ENCODE measurements at places on chromosomes 16 and 17.

GRCh38 chr17:35448214-35448898 lies at the start of gene SLFN13:
Gene SLFN13 (minus strand): TSS chr17:35448766. CDS start chr17:35445680, 3,086 bp downstream.
- DNase-seq, result peak; percentile 60

DNA sequence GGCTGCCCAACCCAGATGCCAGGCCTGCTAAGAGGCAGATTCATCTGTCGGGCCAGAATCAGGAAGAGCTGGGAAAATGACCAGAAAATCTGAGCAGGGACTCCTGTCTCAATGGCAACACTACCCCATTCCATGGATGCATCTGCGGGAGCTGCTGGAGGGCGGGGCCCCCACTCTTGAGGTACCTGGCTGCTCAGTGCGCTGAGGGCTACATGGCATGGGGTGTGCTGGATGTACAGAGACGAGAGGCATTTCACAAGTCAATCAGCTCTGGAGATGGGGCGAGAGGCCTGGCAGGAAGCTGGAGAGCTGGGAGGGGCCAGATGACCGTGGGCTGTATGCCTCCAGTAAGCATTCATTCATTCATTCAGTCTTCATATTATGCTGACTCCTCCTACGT lies 6.4 kb downstream of the SDK2 start:
- DNase-seq, result no peak

- no peak for DNase-seq
Observed at GRCh38 chr16:1193825-1194581, 31.1 kb downstream of the TPSG1 start.

DNA sequence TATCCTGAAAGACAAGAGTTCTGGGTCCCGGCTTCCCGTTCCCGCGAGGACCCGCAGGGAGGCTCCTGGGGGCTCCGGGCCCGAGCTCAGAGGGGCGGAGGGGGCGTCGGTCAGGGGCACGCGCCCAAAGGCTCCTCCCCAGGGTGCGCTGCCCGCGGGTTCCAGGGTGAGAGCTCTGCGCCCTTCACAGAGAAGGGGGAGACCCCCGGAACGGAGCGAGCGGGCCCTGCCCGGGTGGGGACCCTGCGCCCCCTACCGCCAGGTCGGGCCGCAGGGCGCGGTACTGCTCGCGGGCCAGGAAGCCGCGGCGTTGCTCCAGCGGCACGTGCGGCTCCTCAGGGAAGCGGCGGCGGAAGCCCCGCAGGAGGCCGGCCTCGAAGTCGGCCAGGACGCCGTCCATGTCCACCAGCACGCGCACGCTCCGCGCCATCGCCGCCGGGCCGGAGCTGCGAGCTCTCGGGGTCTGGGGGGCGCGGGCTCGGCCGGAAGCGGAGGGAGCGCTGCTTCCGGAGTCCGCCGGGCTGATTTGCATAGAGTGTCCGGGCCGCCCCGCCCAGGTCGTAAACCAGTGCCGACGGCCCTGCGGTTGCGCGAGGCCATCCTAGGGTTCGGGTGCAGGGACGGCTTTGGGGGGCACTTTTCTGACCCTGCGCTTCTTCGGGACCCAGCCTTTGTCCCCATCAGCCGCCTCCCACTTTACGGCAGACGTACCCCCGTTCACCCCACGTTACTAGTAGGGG lies at the start of gene NT5C:
TSS of gene NT5C (minus strand) at position 465 of the 740 bp plus-strand sequence. CDS start at position 430, 35 bp downstream.
- DNase-seq, result no peak

DNA sequence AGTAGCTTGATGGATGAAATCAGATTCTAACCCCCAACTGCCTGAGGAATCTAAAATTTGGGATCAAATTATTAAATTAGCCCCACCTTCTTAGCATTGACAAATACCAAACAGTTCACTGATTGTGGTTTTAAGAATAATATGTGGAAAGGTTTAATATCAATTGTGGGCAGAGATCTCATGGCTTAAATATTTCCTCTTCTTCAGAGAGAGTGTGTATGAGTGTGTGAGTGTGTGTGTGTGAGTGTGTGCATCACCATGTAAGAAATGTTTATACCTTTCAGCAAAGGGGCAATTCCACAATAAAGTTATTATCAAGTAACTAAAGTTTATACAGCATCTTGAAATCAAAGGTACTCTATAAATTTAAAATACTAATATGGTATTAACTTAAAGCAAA lies 3.2 kb downstream of the SMURF2 start:
- DNase-seq, result no peak

GRCh38 chr17:78645421-78646295 lies 68.5 kb upstream of the DNAH17 start:
- DNase-seq, result no peak

- no peak for DNase-seq
Observed at GRCh38 chr16:56672761-56673536, 3.3 kb downstream of the MT1H start.

DNA sequence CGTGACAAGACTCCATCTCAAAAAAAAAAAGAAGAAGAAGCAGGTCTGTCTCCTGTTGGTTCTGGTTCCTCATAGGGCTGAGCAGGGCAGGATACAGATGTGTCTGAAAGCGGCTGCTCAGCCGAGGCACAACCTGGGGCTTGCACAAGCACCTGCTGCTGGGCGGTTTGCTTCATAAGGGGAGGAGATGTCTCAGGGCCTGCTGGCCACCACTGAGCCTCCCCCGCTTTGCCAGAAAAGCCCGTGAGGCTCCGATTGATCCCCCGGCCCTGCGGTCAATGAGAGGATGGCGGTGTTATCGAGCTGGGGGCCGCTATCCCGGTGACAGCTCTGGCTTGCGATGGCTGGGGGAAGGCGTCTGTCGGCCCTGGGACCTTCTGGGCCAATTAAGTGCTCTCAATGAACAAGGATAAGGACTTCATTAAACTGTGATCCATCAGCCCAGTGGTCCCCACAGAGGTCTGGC lies 162.0 kb downstream of the SDK2 start:
- no peak for DNase-seq

- no peak for DNase-seq
Observed at GRCh38 chr16:62363501-62363900, 327.3 kb upstream of the CDH8 start.

DNA sequence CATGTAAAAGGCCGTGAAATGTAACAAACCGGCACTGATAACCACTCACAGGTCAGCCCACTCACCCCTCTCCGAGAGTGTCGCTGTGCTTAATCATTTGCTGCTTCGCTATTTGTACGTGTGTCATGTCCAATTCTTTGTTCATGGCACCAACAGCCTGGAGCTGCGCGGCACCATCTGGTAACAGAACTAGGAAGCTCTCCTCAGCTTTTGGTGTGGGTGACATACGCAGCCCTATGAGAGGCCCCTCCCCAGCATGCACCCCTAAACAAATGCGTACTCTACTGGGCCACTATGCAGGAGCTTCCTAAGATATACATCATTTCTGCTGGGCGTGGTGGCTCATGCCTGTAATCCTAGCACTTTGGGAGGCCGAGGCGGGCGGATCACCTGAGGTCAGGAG lies 2.3 kb upstream of the PECAM1 start:
- peak; percentile 46 for DNase-seq

- DNase-seq, result no peak
Observed at GRCh38 chr16:65070831-65071432, 50.9 kb downstream of the CDH11 start.

- no peak for DNase-seq
Observed at GRCh38 chr17:5055543-5055942, 20.3 kb upstream of the SLC52A1 start.

DNA sequence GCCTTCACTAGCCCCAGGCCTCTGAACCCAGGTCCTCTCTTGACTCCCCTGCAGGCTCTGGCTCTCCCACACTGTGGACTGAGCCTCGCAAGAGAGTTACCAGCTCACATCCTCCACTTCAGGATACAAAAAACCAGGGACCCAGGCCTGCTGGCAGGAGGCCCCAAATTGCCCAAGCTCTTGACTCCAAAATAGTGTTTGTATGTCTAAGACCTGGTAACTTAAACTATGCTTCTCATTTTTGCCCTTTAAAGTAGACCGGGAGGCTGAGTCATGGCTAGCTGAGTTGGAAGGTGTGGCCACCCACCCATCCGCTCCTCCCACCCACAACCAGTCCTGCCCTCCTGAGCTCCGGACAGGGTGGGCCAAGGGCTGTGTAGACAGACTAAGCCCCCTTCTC lies 250.0 kb downstream of the SOX9 start:
- no peak for DNase-seq

- DNase-seq, result no peak
Observed at GRCh38 chr16:9708972-9709620, 473.1 kb downstream of the GRIN2A start.

GRCh38 chr17:82285141-82285540 lies 11.6 kb upstream of the CSNK1D start:
- no peak for DNase-seq

DNA sequence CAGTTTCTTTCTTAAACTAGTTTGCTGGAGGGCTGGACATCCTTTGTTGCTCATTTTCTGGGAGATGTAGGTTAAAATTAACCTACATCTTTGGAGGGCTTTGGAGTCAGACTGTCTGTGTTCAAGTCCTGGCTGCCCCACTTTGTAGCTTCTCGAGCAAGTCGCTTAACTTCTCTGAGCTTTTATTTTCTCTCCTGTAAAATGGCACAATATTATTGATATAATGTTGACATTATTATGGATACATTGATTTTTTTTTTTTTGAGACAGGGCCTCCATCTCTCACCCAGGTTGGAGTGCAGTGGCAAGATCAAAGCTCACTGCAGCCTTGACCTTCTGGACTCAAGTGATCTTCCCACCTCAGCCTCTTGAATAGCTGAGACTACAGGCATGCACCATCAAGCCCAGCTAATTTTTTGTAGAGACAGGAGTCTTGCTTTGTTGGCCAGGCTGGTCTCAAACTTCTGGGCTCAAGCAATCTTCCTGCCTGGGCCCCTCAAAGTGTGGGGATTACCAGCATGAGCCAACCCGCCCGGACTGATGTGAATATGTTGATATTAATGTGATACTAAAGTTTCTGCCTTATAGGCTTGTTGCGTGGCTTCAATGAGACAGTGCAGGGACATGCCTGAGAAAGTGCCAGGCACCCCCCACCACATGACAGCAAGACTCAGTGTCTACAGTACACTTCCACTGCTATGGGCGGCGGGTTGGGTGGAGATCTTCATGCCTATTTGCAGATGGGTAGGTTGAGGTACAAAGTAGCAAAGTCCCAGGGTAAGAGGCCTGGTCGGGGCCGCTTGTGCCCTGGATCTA lies 31.6 kb upstream of the RMI2 start:
- no peak for DNase-seq

- DNase-seq, result no peak
Observed at GRCh38 chr17:67491009-67491680, 114.1 kb downstream of the PITPNC1 start.

Measured in central memory CD8-positive, alpha-beta T cell (primary cell).